ENCODE measurements at places on chromosomes 6 and 20.

DNA sequence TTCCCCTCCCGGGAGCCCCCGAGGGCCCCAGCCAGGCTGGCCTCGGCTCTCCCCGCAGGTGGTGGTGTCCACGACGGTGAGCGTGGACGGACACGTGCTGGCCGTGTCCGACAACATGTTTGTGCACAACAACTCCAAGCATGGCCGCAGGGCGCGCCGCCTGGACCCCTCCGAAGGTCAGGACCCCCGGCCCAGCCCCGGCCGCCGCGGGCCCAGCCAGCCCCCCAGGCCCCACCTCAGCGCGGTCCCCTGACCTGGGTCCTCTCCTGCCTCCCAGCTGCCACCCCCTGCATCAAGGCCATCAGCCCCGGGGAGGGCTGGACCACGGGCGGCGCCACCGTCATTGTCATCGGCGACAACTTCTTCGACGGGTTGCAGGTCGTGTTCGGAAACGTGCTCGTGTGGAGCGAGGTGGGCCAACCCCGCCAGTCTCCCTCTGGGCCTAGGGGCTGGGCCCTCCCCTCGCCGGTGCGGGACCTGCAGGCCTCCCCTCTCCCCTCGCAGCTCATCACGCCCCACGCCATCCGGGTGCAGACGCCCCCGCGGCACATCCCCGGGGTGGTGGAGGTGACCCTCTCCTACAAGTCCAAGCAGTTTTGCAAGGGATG lies 51.0 kb downstream of the CPXM1 start:
- DNase-seq, result no peak

DNA sequence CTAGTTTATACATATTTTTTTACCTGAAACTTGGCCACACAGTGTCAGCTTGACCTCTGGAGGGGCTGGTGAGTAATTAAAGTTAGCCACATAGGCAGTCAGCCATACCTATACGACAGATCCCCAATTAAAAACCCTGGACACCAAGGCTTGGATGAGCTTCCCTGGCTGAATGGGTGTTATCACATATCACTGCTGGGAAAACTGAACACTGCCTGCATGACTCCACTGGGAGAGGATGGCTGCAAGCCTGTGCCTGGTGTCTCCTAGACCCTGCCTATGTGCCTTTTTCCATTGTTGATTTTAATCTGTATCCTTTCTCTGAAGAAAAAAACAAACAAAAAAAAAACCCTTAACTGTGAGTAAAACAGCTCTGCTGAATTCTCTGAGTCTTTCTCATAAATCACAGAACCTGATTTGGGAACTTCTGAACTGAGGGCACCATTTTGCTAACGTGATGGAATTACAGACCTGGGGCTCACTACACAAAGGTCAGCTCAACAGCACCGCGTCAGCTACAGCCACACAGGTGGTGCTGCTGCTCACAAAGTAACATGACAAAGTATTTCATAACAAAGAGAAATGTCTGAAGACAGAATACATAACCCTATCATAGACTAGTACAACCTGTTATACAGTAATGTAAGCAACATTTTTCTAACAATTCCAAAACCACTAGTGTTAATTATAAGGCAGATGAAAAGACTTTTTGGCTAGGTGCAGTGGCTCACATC lies 97.0 kb downstream of the SLC23A2 start:
- DNase-seq, result no peak

- DNase-seq, result no peak
Measured at GRCh38 chr6:20319520-20320357, 81.9 kb upstream of the E2F3 start.

DNA sequence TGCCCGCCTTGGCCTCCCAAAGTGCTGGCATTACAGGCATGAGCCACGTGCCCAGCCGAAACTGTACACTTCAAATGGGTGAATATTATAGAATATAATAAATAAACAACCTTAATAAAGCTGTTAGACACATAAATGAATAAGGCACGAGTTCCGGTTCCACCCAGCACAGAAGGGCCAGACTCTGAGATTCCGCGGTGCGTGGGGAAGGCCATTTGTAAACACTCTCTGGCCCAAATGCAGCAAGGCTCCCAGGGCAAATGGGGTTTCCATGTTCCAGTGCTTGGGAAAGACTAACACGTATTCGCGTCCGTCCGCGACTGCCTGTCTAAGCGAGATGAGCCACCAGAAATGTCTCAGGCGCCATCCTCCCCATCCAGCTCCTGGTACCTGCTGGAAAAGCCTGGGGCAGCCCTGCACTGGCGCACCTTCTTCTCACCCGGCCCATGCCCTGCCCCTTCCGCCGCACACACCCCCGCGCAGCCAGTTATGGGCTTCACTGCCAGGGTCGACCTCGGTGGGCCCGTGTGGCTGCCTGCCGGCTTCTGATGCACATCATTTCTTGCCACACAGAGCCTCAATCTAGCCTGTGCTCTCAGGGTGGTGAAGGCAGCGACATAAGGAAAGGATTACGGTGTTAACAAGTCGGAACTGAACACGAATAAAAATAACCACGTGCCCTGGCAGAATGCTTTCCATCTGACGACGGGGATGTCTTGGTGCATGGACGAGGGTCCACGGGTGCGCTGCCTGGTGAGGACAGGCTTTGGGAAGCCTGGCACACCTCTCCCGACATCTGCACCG lies 5.5 kb upstream of the LSM14B start:
- DNase-seq, result no peak

- no peak for DNase-seq
Measured at GRCh38 chr20:2807019-2807418, 6.6 kb upstream of the CPXM1 start.

Data from A673 (cell line).